ENCODE measurements at places on chromosomes 3 and 15.

DNA sequence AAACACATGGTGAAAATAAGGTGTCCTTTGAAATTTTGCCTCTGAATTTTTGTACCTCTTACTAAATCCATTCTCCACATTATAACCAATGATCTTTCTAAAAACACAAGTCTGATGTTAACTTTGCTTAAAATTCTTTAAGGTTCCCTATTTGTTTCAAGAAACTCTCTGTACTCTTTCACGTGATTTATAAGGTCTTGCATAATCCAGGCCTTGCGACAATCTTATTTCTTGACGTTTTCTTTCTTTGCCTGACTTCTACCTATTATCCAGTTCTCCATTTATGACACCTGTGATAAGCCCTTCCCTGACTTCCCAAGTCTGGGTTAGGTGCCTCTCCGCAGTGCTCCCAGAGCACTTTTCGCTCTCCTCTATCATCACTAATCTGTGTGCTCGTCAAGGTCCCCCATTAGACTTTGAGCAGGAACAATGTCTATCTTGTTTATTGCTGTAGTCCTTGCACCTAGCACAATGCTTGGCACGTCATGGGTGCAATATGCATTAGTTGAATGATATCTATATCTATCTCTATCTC, 24.3 kb upstream of the KPNA1 start:
- DNase-seq: no peak

- DNase-seq: no peak
Observed at GRCh38 chr3:120462409-120462959, 11.7 kb upstream of the FSTL1 start.

DNA sequence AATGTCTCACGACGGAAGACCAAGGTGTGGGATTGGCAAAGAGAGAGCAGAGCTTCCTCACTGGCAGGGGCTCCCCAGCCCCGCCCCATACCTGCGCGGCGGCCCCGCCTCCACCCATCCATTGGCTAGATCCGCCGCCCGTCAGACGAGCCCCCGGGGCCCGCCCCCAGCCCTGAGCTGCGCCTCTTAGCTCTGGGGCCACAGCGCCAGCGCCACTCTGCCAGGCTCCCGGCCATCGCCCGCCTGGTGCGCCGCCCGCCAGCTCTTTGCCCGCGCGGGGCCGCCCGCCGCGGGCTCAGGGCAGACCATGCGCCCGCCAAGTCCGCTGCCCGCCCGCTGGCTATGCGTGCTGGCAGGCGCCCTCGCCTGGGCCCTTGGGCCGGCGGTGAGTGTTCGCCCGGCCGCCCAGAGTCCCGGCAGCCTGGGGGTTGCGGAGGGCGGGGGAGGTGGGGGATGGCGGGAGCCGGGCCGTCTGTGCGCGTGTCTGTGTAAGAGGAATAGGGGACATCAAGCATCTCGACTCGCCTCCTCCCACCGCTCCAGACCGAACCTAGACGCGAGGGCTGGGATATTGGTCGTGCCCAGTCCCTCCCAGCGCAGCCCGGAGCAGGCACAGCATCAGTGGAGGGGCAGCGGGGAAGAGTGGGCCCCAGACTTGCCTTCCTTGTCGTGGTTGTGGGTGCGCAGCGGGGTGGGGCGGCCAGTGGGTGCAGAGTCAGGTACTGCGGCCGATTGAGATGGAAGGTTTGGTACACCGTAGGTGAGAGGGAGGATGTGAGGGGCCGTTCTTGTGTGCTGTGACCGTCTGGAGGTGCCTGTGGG, at the start of gene VIPR1:
TSS of gene VIPR1 (plus strand) at position 215 of the 822 bp plus-strand sequence. CDS start at position 308, 93 bp downstream.
- DNase-seq: peak; percentile 84

- DNase-seq: no peak
Observed at GRCh38 chr15:64837502-64837901, 4.2 kb upstream of the PLEKHO2 start.

GRCh38 chr3:13011573-13012220, 61.5 kb downstream of the IQSEC1 start:
- DNase-seq: peak; percentile 36

GRCh38 chr15:79431636-79432344, at the start of gene MINAR1:
MINAR1 (plus strand) TSS chr15:79432336; CDS start chr15:79456148, 23,812 bp downstream.
- DNase-seq: peak; percentile 59

GRCh38 chr3:46467562-46467961, 2.9 kb upstream of the LTF start:
- no peak for DNase-seq

DNA sequence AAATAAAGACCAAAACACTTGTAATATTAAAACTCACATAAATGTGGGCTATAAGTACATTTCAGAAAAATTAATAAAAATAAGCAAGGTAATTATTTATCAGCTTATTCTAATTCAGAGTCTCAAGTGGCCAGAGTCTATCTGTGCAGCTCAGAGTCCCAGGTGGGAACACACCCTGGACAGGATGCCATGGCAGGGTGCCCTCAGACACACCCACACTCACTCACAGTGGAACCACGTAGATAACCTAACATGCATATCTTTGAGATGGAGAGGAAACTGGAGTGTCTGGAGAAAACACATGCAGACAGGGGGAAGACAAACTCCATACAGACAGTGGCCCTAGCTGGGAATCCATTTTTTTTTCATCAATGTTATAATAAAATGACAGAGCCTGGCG, 37.2 kb downstream of the FSIP1 start:
- no peak for DNase-seq

- no peak for DNase-seq
Observed at GRCh38 chr3:141123677-141124410, 72.7 kb downstream of the SPSB4 start.

DNA sequence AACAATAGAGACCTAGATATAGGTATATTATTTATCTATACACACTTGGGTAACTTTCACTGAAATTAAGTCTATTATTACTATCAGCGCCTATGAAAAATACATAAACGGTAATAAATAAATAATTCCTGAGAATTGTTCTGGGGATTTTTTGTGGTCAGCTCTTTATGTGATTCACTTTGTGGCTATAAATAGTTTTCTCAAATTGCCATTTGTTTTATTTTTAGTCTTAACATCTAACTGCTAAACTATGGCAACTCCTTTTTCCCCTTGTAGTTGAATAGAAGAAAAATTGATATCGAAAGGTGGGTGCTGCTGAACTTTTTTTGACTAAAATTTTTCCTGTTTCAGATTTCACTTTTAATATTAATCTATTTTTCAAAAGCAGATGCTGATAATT, 189.0 kb downstream of the VGLL3 start:
- DNase-seq: no peak

GRCh38 chr15:64472161-64472560, 11.8 kb downstream of the ZNF609 start:
- no peak for DNase-seq

DNA sequence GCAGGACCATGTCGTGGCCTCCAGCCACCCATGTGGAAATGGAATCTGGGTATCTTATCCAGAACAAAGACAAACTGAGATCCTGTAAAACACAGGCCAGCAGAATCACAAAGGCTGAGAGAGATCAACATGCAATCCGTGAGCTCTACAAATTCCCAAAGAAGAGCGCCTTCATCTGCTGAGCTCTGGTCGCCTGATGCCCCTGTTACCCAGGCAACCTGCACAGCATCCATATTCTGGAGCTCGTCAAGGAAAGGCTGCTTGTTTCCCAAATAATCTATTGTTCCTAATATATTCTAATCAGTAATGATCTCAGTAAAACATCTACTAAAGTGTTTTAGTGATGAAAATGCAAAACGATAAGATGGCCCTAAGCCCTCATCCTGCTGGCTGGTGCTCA, 133.6 kb downstream of the OCA2 start:
- no peak for DNase-seq

DNA sequence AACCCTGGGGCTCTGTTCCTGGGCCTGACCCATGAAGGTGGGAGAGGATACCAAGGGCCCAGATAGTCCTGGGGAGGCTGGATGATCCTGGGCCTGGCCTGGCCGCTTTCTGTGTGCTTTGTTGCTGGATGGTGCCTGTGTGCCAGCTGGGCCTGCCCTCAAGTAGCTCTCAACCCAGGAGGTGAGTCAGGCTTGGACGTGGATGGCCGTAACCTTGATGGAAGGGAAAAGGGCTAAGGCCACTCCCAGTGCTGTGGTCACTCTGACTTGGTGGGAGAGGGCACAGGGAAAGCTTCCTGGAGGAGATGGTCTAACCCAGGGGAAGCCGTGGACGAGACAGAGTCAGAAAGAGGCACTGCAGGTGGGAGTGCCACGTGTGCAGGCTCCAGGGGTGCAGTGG, 9.4 kb downstream of the TMEM43 start:
- no peak for DNase-seq

- DNase-seq: peak; percentile 37
Observed at GRCh38 chr3:149581681-149582370, 76.0 kb downstream of the WWTR1 start.

DNA sequence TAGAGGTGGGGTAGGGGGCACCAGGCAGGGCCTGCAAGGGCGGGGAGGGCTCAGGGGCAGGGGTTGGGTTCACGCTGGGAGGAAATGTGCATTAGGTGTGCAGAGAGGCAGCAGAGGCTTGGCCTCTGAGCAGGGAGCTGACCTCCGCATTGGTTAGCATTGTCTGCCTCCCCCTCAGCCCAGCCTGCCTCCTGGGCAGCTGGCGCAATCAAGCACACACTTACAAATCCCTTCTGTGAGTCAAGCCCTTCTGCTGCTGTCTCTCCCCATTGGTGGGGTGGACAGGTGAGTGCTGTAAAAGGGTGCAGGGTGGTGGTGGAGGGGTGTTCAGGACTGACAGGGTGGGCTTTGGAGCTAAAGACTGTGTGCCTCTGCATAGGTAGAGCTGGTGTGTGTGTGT, 9.3 kb downstream of the LOXL1 start:
- DNase-seq: no peak

DNA sequence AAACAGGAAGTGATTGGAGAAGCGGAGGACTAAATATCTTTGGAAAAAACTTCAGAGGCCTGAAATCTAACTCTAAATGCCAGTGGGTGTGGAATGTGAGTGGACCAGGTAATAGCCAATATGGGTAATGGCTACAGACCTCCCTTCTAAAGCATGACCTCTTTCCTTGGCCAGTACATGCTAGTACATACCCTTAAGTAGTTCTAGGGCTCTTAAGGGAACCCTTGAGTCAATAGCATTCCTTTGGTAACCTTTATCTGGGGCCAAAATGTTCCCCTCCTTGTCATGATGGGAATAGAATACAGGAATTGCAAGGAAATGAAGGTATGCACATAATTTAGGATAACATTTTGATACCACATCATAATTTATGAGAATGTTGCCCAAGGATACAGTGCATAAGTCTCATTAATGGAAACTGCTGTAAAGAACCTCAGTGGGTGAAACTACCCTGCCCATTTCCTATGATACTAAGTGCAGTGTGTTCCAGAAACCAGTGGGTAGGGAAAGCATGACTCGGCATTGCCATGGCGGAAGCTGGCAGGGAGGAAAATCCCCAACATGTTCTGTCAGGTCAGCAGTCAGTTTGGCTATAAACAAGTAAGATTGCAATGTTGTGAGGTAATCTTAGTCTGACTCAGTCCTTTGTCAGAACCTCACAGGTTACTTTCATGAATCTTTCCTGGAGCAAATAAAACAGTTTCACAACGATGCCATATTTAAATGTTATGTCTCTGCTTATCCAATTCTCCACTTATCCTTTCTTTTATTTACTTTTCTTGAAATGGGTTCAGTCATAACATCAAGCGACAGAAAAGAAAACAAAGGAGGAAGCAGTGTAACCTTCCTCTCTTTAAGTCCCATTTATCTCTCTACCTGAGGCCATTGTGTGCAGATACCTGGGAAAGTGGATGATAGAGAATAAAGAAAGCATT, 23.5 kb upstream of the RAP2B start:
- DNase-seq: peak; percentile 57

DNA sequence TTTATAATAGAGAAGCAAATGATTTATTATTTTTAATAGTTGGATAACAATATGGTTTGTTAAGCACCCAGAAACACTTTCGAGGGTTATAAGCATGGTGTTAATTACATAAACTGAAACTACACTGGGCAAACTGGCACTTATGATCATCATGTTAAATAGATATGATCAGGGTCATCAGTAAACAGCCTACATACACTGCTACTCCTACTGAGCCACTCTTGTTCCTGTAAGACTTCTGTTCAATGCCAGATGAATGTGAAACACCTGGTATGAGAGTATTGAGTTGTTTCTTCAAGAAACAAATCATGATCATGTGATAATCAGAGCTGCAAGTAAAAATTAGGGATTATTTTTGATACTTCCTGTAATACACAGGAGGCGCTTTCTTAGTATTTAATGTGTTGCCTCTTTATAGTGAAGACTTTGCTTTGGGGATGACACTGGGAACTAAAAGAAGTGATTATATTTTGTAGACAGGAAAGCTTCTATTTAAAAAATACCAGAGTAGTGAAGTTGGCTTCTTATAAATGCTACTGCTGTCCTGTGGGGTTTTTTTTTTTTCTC, 32.3 kb upstream of the UTS2B start:
- DNase-seq: no peak

GRCh38 chr15:58329781-58330671, 101.8 kb upstream of the LIPC start:
- DNase-seq: no peak

DNA sequence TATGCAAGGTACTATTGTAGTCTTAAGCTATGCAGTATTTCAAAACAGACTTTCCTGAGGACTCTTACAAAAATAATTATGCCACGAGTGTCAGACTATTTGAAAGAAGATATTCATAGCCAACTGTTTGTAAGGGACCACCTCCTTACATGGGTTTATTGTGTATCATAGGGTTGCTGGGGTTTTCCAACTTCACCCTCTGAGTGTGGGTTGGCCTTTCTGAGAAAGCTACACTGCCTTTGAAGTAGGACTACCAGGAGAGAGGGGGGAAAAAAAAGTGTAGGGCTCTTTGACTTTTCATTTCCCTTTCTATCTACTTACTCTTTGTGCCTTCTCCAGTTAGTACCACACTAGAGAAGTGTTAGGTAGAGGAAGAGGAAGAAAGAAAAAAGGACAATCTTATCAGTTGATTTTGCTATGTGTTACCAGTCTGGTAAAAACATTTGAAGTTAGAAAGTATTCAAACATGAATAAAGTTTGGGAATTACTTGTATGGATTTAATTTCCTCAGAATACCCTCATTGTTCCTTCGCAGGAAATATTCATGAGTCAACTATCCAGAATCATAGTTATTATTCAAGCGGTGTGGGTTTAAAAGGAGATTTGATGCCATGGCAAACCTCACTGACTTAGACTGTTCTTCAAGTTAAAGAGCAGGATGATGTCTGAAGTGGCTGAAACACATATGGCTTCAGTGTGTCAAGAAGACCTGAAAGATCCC, 329.3 kb upstream of the THBS1 start:
- no peak for DNase-seq

DNA sequence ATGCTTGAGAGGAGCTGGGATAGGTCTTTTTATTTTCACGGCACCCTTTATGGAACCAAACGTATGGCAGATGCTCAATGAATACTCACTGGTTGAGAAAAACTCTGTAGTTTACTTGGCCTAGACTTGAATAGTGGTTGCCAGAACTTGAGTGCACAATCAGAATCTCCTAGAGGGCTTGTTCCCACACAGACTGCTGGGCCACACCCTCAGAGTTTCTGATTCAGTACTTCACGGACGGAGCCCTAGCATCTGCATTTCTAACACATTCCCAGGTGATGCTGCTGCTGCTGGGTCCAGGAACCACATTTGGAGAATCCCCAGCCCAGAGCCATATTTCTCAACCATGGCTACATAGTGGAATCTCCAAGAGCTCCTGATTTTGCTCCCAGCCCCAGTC, 24.6 kb downstream of the CA12 start:
- no peak for DNase-seq

GRCh38 chr15:40398413-40398873, 7.2 kb upstream of the IVD start:
- DNase-seq: no peak

GRCh38 chr15:74025436-74025835, 30.9 kb downstream of the PML start:
- no peak for DNase-seq
